ENCODE measurements at places on chromosomes 11 and 22.
A peak's percentile ranks its signal among the peaks of the same experiment; 100 is the strongest.

DNA sequence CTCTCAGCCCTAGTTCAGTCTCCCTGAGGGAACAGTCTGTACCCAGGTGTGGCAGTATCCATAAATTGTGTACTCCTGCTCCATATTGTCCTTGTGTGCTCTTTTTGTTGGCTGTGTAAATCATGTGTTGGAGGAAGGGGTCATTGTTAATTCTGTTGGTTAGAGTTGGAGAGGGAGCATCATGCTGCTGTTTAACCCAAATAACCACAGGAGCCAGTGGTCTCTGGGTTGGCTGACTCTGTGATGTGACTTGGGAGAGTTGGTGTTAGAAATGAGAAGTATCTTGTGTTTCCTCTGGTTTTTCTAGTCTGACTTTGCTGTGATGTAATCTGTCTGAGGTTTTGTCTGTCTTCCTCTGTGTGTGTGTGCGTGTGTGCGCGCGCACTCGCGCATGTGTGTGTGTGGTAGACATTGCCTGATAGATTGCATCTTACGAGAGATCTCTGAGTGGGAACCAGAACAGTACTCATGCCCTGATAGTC, 30.5 kb downstream of the CTNND1 start:
- DNase-seq = no peak

DNA sequence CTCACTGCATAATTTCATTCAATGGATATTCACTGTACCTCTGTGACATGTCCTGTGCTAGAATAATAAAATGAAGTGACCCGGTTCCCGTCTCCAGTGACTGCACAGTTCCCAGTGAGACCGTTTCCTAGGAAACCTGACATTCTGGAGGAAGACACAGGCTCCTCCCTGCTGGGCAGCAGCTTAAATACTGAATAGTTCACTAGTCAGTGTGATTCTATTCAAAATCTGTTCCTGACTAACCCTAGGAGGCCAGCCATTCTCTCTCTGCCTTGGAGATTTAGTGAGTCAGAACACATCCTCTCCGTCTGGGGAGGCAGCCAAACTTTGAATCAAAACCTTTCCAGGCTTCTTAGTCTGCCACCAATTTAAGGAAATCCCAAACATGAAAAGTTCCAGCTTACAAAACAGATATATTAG, 11.3 kb downstream of the TRIM66 start:
- peak; percentile 86 for DNase-seq

- DNase-seq = no peak
Observed at GRCh38 chr11:69891421-69892236, 72.4 kb upstream of the FGF3 start.

DNA sequence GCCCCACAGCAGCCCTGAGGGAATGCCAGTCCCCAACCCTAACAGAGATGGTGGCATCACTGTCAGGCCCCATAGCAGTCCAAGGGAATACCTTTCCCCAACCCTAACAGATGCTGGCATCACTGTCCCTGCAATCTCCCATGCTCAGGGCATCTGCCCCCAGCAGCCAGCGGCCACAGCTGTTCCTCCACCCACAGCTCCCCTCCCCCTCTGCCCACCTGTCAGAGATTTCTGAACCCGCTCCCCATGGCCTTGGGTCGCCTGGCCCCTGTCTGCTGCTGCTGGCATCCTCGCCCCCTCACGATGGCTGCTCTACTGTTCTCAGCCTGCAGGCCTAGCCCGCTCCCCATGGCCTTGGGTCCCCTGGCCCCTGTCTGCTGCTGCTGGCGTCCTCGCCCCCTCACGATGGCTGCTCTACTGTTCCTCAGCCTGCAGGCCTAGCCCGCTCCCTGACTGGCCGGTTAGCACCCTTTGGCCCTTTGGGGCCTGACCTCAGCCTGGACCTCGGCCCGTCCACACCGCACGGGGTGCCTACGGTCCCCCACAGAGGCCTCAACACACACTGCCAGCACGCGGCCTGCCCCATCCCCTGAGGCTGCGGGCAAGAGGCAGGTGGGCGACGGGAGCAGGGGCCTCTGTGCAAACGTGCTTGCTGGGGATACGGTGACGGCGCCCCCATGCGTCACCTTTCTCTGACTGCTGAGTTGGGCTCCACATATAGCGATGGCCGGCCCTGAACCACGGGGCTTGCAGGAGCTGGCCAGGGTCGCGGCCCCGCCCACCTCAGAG, 20.7 kb downstream of the CHID1 start:
- DNase-seq = no peak

GRCh38 chr11:126893796-126894195, 106.8 kb downstream of the KIRREL3 start:
- DNase-seq = no peak

- no peak for DNase-seq
Observed at GRCh38 chr22:35971456-35972119, 57.0 kb downstream of the RBFOX2 start.
